Activated naive CD8-positive, alpha-beta T cell treated with anti-CD3 and anti-CD28 coated beads for 36 hours (primary cell): ENCODE measurements at places on chromosomes 7 and 10. TPM values are rescaled to one million over a fixed set of nuclear protein-coding genes. Genes with fewer than 3 reads are reported as not detected.

Gene MLLT10
- 36.2 TPM for total RNA-seq

Gene CLEC2L
- not detected for total RNA-seq

Gene IRF5
- total RNA-seq, result 4.0 TPM

Gene GIMAP8
- 11.1 TPM for total RNA-seq

Gene JAKMIP3
- total RNA-seq, result 0.28 TPM

Gene COX19
- total RNA-seq, result 17.7 TPM

Gene MMP21
- not detected for total RNA-seq

Gene FFAR4
- not detected for total RNA-seq

DNA sequence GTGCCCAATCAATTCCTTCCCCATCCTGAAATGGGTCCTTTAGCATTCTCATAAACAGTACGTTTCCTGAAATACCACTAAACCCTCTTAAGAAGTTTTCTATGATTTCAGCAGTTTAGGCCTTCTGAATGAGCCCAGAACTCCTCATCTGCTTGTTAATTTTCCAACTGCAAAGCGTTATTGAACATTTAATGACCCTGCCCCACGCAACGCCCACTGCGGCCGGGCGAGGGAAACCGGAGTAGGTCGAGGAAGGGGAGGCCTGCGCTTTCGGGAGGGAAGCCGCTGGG lies 608 bp upstream of the UBN2 start:
- H3K27ac ChIP-seq, result peak overlapping the region; percentile 95
- no peaks in the 10 kb centered on the region for H3K27me3 ChIP-seq
- no peak for DNase-seq

DNA sequence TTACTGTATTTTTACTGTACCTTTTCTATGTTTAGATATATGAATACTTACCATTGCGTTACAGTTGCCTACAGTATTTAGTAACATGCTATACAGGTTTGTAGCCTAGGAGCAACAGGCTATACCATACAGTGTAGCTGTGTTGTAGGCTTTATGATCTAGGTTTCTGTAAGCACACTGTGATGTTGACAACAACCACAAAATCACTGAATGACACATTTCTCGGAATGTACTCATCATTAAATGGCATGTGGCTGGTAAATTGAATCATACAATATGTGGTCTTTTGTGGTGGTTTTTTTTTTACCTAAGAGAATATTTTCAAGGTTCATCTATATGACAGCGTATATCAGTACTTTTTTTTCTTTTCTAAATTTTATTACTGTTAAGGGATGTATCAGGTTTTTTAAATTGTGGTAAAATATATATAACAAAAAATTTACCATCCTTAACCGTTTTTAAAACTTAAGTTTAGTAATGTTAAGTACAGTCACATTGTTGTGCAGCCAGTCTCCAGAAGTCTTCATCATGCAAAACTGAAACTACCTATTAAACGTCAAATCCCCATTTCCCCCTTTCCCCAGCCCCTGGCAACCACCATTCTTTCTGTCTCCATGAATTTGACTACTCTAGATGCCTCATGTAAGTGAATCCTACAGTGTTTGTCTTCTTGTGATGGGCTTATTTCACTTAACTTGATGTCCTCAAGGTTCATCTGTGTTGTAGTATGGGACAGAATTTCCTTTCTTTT lies 21.5 kb downstream of the BTAF1 start:
- DNase-seq, result peak; percentile 20
- H3K4me3 ChIP-seq, result peak overlapping the region; percentile 48
- H3K27ac ChIP-seq, result peak overlapping the region; percentile 87
- peaks cover 25% of the 10 kb centered on the region for H3K4me1 ChIP-seq

DNA sequence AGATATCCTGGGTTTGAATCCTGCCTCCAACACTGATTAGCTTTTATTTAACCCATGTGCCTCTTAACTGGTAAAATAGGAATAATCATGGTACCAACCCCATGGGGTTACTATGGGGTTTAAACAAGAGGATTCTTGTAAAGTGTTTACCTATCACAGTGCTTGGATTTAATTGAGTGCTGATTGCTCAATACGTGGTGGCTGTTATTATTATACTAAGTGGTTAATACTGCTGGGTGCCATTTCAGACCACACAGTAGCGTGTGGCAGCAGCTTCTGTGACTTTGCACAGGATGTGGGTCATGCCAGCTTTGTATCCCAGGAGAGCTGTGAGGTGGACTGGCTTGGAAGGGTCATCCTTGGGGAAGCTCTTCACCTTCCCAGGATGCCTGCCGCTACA lies 177.2 kb downstream of the SEC23IP start:
- H3K27me3 ChIP-seq, result peaks cover 21% of the 10 kb centered on the region
- no peak for DNase-seq
- H3K4me3 ChIP-seq, result no peak overlapping the region

DNA sequence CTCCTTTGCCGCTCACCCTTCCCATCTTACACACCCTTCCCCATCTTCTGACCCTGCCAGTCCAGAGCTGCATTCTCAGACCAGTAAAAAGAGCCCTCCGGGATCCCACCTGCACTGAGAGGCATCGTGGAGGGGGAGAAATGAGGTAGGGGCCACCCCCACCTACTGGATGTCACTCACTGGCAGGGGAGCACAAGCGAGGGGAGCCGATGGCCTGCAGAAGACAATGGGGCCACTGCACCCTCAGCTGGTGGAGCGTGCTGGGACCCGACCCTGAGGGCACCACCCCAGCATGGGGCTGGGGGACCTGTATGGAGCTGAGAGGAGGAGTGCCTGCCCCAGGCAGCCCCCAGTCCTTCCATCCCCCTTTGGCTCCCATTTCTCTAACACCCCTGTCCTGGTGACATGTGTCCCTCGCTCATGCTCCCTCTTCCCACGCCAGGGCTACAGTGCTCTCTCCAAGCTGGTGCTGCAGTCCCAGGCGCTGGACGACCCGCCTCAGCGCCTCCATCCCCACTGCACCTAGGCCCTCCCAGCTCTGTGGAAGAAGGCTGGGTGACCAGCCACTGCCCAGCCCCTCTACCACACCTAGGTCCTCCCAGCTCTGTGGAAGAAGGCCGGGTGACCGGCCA lies 49.8 kb downstream of the RASGEF1A start:
- no peak for DNase-seq
- H3K4me3 ChIP-seq, result no peak overlapping the region
- no peak overlapping the region for H3K27ac ChIP-seq
- no peaks in the 10 kb centered on the region for H3K36me3 ChIP-seq

DNA sequence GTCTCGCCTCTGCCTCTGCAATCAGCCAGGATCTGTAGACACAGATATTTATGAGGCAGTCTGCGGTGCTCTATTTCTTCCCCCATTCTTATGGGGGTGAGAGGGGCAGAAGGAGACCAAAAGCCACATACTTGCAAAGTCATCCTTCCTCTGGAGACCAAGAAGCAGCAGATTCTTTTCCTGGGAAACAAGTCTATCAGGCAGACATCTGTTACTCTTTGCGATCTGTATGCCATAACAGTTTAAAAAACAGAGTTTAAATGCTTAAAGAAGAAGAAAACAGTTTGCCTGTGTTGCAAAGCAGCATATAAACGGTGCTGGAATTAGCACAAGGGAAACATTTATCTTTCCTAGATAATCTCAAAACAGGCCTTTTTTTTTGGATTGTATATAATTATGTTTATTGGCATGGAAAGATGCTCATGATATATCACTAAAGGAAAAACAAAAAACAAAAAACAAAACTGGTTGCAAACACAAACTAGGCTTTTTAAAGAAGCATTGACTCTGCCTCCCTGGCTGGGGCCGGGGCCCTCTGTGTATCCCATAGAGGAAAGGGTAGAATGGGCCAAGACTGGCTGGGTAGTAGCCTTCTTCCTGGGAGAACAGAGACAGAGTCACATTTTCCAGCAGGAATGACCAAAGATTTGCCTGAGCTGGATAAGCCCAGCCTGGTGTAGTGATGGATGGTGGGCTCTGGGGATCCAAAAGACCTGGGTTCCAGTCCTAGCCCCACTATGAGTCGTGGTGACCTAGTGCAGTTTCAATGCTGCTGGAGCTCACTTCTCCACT lies 50.4 kb downstream of the RGS10 start:
- H3K27ac ChIP-seq, result no peak overlapping the region
- H3K4me3 ChIP-seq, result no peak overlapping the region
- peaks cover 24% of the 10 kb centered on the region for H3K36me3 ChIP-seq
- H3K27me3 ChIP-seq, result no peaks in the 10 kb centered on the region
- H3K4me1 ChIP-seq, result peaks cover 69% of the 10 kb centered on the region
- DNase-seq, result no peak

DNA sequence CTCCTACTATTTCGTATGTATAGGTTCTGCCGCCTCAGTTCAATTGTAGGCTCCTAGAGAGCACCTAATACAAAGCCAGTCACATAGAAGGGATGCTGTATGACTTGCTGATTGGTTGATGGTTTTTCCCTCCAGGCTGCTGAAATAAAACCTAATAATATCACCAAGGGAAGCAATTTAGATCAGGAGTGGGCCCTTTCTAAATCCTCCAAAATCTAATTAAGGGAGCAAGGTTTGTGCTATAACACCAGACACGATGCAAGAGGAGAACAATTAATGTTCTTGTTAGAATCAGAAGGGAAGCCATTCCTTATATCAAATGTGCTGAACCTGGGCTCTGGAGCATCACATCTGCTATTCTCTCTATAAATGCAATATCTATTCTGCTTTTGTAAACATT lies 42.0 kb upstream of the SLC13A1 start:
- H3K4me1 ChIP-seq, result no peaks in the 10 kb centered on the region
- H3K27ac ChIP-seq, result no peak overlapping the region
- no peaks in the 10 kb centered on the region for H3K27me3 ChIP-seq
- H3K36me3 ChIP-seq, result no peaks in the 10 kb centered on the region
- no peak for DNase-seq
- H3K4me3 ChIP-seq, result no peak overlapping the region

- no peak overlapping the region for H3K27ac ChIP-seq
- H3K4me1 ChIP-seq, result no peaks in the 10 kb centered on the region
- H3K4me3 ChIP-seq, result no peak overlapping the region
Observed at GRCh38 chr10:76487582-76487981, 1056.2 kb downstream of the LRMDA start.

GRCh38 chr10:536935-537334 lies 152.5 kb downstream of the DIP2C start:
- no peak overlapping the region for H3K27ac ChIP-seq
- peaks cover 57% of the 10 kb centered on the region for H3K27me3 ChIP-seq
- H3K4me1 ChIP-seq, result peaks cover 2% of the 10 kb centered on the region
- no peak for DNase-seq
- no peak overlapping the region for H3K4me3 ChIP-seq

DNA sequence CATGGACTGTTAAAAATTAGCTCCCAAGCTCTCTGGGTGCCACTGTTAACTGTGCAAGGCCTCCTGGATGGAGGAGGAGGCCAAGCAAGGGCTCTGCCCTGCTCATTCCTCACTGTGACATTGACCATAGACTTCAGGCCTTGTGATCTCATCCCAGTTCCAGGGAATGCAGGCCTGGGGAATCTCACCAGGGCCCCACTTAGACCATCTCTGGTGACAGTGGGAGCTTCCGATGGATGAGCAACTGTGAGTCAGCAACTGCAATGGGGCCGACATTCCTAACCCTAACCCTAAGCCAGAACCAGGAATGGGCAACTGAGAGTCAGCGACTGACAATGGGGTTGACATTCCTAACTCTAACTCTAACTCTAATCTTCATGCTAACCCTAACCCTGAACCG lies 50.4 kb upstream of the MSMB start:
- no peaks in the 10 kb centered on the region for H3K27me3 ChIP-seq
- peaks cover 1% of the 10 kb centered on the region for H3K36me3 ChIP-seq
- H3K27ac ChIP-seq, result peak overlapping the region; percentile 88
- peaks cover 21% of the 10 kb centered on the region for H3K4me1 ChIP-seq
- no peak for DNase-seq
- no peak overlapping the region for H3K4me3 ChIP-seq
